ENCODE measurements at places on chromosomes 2 and 18.

- no peak for DNase-seq
Measured at GRCh38 chr2:150379166-150379565, 108.3 kb downstream of the RND3 start.

DNA sequence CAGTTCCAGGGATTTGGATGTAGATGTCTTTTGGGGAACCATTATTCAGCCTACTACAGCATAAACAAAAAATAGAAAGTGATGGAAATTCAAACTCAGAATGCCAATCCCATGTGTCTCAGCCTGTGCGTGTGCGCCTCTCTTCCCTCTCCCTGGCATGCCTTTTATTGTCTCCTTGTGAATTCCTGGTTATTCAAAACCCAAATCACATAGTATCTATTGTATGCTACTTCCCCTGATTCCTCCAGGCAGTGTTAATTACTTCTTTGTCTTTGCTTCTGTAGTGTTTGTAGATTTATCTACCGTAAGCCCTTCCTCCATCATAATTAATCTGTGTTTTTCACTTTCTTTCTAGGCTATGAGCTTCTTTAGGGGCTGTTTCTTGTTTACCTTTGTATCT is 38.9 kb downstream of the RHBDD1 start:
- no peak for DNase-seq

DNA sequence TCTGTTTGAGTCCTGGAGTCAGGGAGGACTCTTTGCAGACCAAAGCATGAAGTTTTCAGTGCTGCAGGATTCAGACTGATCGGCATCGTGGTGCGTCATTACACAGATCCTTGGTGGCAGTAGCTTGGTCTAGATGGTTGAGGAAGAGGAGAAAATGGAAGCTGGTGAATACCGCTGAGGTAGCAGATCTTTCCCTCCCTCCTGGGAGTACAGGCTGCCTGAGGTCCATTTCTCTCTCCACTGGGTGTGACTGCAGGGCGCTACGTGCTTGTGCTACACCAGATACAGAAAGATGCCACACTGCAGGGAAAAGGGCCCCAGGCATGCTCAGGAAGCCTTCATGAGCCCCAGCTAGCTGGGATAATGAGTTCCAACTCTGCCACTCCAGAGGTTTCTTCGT is 3.3 kb upstream of the CNDP1 start:
- no peak for DNase-seq

- no peak for DNase-seq
Measured at GRCh38 chr2:4291430-4291829, 588.1 kb downstream of the DCDC2C start.

DNA sequence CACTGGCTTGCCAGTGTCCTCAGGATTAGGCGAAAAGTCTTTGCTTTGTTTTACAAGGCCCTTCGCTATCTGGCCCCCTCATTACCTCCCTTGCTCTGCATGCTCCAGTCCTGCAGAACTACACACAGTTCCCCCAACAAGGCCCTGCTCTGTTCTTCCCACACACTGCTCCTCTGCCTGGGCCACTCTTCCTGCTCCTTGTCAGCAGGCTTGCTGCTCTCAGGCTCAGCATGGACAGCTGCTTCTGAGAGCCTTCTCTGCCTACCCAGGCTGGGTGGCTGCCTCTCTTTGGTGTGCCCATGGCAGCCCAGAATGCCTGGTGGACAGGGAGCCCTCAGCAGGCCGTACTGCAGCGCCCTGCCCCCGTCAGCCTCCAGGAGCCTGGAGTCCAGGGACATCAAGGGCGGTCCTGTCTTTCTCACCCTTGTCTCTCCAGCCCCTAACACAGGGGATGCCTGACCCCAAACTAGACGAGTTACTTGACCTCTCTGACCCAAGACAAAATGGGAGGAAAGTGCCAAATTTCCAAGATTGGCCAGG is 111.1 kb downstream of the MSH2 start:
- no peak for DNase-seq

GRCh38 chr2:213288913-213289700 is 4.8 kb downstream of the SPAG16 start:
- no peak for DNase-seq

- DNase-seq, result no peak
Measured at GRCh38 chr2:230636684-230637271, 75.9 kb upstream of the CAB39 start.

GRCh38 chr2:98020992-98021713 is 25.4 kb upstream of the TMEM131 start:
- no peak for DNase-seq

GRCh38 chr18:63298400-63299365 is 20.9 kb downstream of the BCL2 start:
- DNase-seq, result no peak

GRCh38 chr18:62281684-62282083 is 43.4 kb upstream of the TNFRSF11A start:
- no peak for DNase-seq

GRCh38 chr18:43777636-43778304 is 500.5 kb upstream of the SYT4 start:
- no peak for DNase-seq

DNA sequence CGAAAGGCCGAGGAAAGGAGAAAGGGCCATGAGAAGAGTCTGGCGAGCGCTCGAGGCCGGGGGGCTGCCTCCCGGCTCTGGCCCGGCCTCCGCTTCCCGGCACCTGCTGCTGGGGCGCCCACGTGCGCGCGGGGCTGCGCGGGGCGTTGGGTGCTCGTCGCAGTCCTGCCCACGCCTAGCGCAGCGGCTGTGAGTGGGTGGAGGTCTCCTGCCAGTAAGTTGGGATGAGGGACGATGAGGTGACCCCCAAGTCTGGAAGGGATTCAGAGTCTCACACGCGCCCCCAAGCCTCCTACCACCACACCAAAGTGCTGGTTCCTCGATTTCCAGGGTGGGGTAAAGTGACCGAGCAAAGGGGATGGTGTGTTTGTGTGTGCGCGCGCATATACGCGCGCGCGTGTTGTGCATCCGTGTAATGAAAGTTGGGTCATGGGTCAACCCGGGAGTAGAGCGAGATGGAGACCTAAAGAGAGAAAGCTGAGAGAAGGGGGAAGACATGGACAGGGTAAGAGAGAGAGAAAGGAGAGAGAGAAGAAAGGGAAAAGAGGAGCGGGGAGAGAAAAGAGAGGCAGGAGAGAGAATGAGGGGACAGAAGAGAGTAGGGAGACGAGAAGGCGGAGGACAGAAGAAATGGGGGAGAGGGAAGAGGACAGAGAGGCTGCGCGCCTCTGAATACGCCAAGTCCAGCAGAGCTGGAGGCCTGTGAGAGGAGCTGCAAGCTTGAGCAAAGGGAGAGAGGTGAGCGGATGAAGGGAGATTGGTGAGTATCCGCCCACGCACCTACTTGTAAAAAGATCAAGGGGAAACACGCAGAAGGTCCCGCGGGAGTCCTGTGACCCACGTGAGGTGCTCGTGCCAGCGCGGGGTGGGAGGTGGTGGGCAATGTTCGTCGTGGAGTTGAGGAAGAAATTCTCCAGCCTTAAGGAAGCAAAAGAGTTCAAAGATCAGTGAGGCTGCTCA is 1.7 kb upstream of the NETO1 start:
- DNase-seq, result no peak

GRCh38 chr18:4433717-4434116 is 21.4 kb downstream of the DLGAP1 start:
- no peak for DNase-seq

DNA sequence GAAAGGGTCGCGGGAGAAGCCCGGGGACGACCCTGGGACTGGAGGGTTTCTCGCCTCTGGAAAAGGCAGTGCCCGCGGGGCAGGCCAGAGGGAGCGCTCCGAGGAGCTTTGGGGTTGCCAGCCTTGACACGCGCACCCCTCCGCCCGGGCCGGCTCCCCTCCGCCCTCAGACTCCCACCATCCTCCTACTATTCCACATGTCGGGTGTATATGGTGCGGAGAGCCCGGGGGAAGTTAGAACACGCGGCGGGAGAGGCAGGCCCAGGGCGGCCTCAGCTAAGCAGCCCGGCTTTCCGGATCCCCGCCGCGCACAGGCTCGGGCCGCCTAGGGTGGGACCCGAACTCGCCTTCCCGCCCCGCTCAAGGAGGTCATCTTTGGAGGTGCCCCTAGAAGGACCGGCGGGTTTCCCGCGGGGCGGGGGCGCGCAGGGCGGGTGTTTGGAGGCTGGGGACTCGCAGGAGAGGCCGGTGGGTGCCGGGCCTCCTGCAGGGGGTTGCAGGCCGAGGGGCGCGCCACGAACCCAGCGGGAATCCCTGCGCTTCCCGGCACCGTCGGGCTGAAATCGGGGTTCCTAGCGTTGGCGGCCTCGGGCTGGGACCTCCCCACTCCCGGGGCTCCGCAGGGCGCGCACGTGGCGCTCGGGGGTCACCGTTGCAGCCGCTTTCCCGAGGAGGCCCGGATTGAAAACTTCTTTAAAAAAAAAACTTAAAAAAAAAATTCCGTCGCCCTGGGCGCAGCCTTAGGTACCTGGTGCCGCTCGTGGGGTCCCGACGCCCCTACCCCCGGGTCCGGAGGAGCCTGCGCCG is 3.7 kb downstream of the NFATC1 start:
- no peak for DNase-seq

DNA sequence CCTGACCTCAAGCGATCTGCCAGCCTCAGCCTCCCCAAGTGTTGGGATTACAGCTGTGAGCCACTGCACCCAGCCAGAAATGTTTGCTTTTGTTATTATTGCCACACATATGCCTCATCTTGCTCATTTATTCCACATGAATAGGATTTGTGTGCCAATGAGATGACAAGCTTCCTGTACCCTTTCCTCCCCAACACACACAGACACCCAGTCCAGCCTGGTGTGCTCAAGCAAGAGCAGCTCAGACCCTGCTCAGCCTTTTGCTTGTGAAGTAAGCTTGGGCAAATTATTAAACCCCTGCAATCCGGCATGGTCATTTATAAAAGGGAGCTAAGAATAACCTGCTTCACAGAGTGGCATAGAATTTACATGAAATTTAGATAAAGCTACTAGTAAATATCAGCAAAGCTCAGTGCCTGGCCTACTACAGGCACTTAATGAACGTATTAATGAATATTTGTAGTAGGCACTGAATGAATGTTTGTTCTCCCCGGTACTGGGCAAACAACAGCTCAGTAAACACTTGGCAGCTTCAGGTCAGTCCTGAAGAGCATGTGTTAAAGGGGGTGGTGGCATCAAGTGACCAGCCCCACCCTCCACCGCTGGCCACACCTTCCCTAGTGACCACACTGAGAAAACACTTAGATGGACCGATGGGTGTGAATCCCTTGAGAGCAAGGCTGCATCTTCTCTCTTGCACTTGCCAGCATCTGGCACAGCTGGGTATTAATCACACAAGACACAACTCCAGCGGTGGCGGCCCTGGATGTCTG is 280.2 kb downstream of the SRBD1 start:
- no peak for DNase-seq

DNA sequence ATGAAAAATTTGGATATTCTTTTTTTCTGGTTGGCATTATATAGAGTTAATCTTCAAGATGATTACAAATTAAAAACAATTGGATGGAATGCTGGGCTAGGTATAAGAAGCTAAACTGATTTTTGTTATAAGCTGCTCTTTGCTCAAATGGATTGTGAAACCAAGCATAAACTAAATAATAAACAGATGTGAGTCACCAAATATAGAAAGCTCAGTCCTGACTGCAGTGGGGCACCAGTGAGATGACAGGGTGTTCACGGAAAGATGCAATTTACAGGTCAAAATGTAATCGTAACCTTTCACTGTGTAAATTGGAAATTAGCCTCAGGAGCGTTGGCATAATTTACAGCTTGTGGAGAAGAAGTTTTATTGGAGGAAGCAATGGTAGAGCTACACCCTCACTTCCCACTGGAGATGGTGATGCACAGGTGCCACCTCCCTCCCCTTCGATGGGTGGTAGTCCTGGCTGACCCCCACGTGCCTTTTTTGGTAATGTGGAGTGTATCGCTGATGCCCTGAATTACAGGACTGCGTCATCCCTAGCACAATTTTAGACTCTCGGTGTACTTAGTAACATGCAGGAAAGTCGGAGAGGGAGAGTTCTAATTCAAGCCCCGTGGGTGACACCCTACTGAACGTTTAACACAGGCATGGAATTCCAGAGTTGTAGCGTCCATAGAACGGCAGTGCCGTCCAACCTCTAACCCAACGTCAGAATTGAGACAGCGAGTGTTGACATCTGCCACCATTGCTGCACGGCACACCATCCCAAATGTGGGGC is 73.9 kb upstream of the NFATC1 start:
- no peak for DNase-seq

DNA sequence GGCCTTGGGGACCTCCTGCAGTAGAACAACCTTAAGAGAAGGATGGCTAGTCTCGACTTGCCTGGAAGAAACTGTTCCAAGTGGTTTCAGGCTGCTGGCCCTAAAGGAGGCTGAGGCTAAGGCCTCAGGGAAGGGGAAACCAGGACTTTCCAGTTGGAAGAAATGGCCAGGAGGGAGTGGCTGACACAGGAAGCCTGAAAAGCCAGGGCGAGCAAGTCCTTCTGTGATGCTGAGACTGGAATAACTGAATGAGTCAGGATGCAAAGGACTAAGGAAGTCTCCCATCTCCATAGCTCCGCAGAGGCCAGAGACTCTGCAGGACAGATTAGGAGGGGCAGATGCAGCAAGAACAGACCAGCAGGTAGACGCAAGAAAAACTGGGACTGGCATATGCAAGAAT is 7.4 kb downstream of the HTRA2 start:
- DNase-seq, result no peak

DNA sequence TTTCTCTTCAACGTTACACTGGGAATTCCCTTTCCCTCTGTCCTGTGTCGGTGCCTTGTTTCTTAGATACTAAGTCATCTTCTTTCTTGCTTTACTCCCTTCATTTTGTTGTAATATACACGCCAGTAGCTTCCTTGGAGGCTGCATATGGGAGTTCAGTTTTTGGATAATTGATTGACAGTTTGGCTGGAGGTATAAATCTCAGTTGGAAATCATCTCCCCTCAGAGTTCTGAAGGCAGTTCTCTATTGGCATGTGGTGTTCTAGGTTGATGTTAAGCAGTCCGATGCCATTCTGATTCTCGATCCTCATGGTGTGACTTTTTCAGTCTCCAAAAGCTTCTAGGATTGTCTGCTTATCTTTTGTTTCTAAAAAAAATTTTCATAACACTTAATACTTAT is 152.5 kb upstream of the GLI2 start:
- DNase-seq, result no peak

- DNase-seq, result no peak
Measured at GRCh38 chr2:208568203-208568602, 161.6 kb downstream of the PTH2R start.

DNA sequence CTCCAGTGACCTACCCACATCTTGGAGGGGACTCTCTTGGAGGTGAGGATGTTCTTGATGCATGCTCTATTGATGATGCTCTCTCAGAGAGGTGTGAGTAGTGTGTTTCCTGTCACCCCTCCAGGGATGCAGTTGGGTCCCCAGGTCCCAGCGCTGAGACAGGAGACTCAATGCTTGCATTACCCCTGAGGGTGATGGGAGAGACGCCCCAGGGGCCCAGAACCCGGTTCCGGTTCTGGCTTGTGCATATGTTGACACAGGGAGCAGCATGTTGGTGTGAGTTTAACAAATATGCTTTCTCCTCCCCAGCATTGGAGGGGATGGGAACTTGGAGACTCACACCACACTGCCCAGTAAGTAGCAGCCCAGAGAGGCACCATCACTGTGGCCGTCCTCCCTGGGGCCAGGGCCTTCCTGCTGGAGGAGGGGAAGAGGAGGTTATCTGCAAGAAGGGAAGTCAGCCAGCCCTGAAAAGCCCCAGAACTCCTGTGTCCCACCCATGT is 124.5 kb downstream of the PLB1 start:
- no peak for DNase-seq

Measured in activated CD4-positive, CD25-positive, alpha-beta regulatory T cell (primary cell).